Stimulated activated CD4-positive, alpha-beta T cell treated with anti-CD3 and anti-CD28 coated beads, Interleukin-4, amount 100 ng/mL, for 24 hours (primary cell): ENCODE measurements at places on chromosomes 13 and 19.

DNA sequence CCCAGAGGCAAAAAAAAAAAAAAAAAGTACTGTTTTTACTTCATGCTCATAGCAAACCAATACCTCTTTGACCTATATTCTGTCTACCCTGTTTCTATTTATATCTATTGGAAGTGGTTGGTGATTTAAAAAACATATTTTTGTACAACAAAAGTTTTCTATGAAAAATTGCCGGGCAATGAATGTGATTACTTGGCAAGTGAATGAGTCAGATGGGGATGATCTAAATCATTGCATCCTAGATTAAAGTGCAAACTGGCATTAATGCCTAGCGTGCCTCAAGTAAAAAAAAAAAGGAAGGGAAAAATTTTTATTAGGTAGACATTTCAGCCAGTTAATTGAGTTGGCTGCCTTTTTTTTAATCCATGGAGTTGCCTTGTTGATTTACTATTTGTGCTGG lies 500.6 kb downstream of the KCTD12 start:
- no peak for DNase-seq

- no peak for DNase-seq
Observed at GRCh38 chr13:32124743-32125142, 93.2 kb downstream of the FRY start.

DNA sequence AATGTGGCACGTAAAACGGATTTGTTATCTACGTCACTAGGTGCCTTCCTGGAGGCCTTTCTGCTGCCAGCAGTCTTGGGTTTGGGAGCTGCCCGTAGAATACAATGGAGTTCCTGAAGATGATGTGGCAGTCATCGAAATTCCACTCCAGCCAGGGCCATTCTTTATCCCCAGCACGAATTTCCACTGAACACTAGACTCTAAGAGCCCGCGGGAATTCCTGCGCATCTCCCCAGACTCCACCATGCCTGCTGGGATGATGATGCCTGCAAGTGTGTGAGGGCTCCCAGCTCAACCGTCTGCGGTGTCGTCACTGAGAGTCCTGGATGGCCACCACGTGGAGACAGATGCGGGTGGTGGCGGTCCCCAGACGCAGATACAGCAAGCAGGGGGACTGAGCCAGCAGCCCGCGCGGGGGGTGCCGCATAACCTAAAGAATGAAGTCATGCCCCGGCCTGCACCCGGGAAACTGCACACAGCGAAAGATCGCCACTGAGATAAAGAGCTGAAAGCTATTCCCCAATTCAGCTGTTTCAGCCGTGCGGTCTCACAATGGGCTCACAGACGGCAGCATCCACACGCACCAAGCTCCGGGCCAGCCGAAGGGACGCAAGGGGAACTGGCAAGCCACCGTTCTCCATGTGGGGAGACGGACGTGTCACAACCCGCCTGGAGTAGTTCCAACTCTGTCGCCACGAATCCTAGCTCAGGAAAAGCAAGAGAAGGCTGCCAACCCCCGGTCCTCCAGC lies 41.1 kb downstream of the COL4A1 start:
- DNase-seq: no peak

GRCh38 chr13:30720172-30720869 lies 15.0 kb upstream of the ALOX5AP start:
- no peak for DNase-seq

DNA sequence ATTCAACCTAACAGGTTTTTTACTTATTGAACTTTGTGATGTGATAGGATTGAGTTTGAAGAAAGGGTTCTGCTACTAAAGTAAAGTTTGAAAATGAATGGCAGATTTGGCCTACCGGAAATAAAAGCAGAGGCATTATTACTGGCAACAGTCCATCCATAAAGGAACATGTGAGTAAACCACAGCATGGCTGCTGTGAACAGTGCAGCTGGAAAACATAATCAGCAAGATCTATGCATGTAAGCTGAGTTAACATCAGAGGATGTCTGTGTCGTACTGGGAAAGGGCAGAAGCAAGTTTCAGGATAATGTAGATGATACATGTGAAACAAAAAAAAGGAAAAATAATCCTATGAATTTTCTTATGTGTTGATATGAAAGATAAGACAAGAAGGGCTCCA lies 87.6 kb downstream of the CYSLTR2 start:
- DNase-seq: no peak

- DNase-seq: peak; percentile 81
Observed at GRCh38 chr19:6739390-6739882, at the start of gene TRIP10. Gene TRIP10 (plus strand): TSS chr19:6739680. CDS start chr19:6739762, 82 bp downstream.

GRCh38 chr19:29366757-29367156 lies 153.8 kb upstream of the UQCRFS1 start:
- DNase-seq: no peak

DNA sequence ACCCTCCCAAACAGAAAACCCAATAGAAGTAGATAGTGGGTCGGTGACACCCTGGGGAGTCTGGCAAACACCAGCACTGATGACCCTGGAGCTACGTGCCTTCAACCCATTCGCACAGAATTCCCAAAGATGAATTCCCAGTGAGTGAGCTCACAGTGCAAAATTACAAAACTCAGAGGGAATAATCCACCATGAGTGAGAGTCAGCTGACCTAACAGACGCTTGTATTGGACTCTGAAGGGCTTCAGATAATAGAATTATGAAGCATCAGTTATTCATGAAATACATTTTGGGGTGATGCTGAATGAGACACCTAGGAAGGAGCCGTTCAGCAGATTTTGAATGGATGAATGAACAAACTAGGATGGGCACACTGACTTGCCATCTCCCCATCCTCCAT lies 40.2 kb downstream of the KCNC3 start:
- no peak for DNase-seq

GRCh38 chr19:18612051-18612771 lies 459 bp upstream of the TMEM59L start:
- no peak for DNase-seq

GRCh38 chr19:11268783-11269267 lies 6.5 kb upstream of the DOCK6 start:
- DNase-seq: no peak

- peak; percentile 86 for DNase-seq
Observed at GRCh38 chr19:6801485-6802086, 29.1 kb downstream of the VAV1 start.

DNA sequence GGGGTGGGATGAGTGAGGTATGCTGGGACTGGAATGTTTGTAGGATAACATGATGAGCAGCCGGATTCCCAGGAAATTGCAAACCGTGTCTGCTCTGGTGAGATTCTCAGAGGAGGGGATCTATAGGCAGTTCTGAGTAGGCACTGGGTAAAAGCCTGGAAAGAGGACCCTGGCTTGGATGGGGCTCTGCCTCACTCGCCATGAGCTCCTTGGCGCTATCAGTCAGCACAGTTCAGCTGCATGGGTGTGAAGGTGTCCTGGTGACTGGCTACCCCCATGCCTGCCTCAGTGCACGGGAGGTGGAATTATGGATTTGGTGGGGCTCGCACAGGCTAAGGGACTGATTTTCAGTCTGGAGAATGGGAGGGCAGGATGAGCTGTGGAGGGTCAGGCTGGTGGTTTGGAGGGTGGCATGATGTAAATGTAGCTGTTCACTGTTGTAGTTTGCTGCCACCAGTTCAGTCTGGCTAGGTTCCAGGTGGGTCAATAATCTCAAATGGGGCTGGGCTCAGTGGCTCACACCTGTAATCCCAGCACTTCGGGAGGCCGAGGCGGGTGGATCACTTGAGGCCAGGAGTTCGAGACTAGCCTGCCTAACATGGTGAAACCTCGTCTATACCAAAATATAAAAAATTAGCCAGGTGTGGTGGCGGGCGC lies 9.2 kb upstream of the ZNF627 start:
- no peak for DNase-seq

DNA sequence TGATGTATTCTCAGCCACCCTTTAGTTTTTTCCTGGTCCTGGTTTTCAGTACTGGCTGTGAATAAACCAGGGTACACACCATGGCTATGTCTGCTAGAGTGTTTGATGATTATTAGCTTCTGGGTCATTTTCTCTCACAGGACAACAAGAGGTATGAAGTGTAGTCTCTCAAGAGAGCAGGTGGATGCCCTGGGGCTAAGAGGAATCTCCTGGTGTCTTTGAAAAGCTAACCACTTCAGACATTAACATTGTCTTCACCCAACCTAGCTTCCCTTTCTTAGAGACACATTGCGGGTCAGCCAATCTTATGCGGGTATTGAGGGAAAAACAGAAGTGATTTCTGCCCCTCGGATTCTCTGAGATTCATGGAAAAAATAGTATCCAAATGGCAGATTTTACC lies 1.6 kb downstream of the ZNF730 start:
- DNase-seq: no peak

- no peak for DNase-seq
Observed at GRCh38 chr19:21610341-21610740, 104.9 kb downstream of the ZNF429 start.

- peak; percentile 14 for DNase-seq
Observed at GRCh38 chr19:32581705-32582179, 752 bp downstream of the PDCD5 start.

DNA sequence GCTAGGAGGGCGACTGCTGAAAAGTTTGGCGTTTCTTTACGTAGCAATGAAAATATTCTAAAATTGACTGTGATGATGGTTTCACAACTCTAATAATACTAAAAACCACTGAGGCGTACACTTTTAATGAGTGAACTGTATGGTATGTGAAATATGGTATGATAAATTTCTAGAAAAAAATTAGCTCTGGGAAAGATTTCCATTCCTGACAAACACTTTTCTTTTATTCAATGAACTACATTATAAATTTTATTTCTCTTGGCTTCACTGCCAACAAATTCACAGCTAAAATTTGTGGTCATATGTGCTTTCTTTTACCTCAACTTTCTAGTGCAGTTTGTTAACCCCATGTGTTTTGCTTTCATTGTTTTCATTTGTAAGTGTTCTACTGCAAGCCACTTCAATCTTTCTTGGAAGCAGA lies 11.1 kb downstream of the ZC3H13 start:
- DNase-seq: no peak

DNA sequence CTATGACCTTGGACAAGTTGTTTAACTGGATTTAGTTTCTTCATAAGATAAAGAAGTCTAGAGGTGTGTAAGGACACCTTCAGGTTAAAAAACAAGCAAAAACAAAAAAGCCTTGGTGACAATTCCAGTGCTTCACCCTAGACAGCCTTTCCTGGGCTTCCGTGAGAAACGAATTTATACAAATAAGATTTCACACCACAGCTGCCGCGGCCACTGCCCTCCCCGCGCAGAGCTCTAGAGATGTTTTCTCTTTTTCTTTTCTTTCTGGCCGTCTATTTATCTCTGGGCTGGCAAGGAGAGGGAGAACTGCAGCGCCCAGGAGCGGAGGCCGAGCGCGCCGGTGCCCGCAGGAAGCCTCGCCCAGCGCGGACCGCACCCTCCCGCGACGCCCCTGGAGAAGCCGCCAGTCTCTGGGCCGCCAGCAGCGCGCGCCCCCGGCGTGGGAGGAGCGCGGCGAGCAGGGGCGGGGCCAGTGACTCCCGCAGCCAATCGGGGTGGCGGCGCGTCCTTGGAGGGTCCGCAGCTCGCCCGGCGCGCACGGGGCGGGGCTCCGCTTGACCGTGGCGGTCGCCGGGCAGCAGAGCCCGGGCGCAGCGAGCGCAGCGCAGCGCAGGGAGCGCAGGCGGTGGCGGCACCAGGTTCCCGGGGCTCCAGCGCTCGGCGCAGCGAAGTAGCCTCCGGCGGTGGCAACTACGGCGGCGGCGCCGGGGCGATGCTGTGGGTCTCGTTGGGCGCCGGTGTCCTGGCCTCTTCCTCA lies 107.0 kb downstream of the RXFP2 start:
- DNase-seq: peak; percentile 61

DNA sequence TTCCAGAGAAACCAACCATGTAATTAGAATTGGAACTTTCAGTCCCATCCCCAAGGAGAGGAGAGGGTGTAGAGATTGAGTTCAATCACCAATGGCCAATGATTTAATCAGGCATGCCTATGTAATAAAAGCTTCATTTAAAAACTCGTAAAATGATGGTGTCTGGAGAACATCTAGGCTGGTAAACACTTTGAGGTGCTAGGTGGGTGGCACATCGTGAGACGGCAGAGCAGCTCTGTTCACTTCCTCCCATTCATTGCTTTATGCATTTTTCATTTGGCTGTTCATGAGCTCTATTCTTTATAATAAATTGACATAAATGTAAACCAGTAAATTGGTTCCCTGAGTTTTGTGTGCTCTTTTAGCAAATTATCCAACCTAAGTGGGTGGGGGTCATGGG lies 90.1 kb downstream of the ELF1 start:
- DNase-seq: no peak

- no peak for DNase-seq
Observed at GRCh38 chr13:35851356-35851755, 279.8 kb downstream of the DCLK1 start.

DNA sequence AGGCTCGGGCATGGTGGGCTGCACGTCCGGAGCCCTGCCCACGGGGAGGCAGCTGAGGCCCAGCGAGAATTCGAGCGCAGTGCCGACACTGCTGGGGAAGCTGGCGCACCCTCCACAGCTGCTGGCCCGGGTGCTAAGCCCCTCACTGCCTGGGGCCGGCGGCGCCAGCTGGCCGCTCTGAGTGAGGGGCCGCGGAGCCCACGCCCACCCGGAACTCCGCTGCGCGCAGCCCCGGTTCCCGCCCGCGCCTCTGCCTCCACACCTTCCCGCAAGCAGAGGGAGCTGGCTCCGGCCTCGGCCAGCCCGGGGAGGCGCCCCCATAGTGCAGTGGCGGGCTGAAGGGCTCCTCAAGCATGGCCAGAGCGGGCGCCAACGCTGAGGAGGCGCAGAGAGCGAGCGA lies 2080.4 kb downstream of the PCDH9 start:
- no peak for DNase-seq

- no peak for DNase-seq
Observed at GRCh38 chr13:113083402-113084061, 22.1 kb upstream of the F7 start.

DNA sequence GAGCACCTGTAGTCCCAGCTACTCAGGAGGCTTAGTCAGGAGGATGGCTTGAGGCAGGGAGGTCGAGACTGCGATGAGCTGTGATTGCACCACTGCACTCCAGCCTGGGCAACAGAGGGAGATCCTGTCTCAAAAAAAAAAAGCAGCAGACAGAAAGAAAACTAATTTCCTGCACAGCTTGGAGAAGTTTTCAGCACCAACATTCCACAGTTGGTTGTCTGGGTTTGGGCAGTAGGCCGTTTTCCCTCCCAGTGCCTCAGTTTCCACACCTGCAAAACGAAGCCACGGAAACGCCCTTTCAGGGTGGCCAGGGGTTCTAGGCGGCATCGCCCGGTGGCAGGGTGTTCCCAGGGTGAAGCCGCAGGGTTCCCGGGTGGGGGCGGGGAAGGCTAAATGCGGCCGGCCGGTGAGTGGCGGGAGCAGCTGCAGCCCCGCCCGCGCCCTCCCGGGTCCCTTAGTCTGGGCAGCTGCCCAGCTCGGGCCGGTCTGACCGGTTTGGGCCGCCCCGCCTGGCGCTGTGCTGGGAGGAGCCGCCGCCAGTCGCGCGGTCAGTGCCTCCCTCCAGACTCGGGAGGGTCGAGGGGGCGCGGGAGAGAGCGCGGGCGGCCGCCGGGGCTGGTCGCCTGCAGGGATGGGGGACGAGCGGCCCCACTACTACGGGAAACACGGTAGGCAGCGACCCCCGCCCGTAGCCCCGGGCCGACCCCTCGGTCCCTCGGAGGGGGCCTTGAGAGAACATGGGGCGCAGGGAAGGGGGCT lies at the start of gene SLC44A2:
TSS of gene SLC44A2 (plus strand) at position 551 of the 759 bp plus-strand sequence. CDS start at position 632, 81 bp downstream.
- DNase-seq: no peak
